ENCODE measurements at places on chromosomes 11 and 22.

- no peak for DNase-seq
These were observed 1.8 kb upstream of the SHISAL1 start for GRCh38 chr22:44314425-44315067.

DNA sequence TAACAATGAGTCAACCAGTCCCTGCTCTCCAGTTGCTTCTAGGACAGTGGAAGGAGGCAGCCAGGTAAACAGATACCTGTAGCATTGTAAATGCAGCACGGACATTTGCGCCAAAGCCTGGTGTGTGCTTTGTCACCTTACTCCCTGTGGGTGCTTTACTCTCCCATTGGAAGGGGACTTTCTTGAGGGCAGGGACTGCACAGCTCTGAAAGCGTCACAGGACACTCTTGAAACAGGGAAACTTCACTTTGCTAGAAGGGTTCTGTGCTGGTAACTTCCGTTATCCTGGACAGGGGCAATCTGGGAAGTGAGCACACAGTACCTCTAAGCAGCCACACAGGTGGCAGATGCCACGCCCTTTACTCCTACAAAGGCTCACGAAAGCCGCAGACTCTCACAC lies 99.8 kb downstream of the MYO18B start:
- DNase-seq = no peak

DNA sequence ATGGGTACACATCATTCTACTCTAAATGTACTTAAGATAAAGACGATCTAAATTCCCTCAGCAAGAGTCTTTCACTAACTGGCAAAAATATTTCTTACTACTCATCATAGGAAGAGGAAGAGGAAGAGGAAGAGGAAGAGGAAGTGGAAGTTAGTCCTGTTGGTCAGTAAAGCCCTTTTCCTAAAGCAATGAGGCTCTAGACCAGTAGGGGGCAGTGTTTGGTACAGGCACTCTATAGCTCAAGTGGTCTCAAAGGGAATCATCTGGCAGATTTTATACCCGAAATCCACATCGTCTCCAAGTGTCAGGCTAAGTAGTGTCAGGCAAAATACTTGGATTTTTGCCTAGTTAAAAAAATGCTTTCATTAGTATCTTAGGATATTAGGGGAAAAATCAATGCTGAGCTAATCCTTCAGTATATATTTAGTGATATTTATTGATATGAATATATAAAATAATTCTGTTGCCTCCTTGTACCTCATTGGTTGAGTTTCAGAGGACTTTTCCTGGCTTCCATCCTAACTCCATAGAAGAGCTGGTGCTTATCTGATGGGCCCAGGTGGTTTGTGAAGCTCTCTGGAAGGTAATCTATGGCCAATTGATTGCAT lies 7.7 kb downstream of the BLID start:
- peak; percentile 46 for DNase-seq

DNA sequence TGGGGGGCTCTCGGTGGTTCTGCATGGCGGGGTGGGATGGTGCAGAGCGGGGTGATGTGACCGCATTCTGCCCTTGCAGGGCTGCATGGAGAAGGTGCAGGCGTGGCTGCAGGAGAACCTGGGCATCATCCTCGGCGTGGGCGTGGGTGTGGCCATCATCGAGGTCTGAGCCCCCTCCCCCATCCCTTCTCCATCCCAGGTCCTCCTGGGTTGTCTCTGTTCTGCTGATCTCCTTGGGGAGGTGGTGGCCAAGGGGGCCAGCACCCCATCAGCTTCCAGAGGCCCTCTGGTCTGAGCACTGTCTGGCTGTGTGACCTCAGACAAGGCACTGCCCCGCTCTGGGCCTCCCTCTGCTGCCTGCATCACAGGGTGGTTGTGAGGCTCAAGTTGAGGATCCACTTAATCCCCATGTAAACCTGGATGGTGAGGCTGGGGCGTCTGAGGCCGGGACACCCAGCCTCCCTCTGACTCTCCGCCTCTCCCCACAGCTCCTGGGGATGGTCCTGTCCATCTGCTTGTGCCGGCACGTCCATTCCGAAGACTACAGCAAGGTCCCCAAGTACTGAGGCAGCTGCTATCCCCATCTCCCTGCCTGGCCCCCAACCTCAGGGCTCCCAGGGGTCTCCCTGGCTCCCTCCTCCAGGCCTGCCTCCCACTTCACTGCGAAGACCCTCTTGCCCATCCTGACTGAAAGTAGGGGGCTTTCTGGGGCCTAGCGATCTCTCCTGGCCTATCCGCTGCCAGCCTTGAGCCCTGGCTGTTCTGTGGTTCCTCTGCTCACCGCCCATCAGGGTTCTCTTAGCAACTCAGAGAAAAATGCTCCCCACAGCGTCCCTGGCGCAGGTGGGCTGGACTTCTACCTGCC lies 53.3 kb downstream of the CD82 start:
- peak; percentile 6 for DNase-seq
